ENCODE measurements at places on chromosomes 3 and 15.
A peak's percentile ranks its signal among the peaks of the same experiment; 100 is the strongest.

GRCh38 chr3:112815981-112816380 lies 30.7 kb downstream of the CD200R1L start:
- no peak for DNase-seq

DNA sequence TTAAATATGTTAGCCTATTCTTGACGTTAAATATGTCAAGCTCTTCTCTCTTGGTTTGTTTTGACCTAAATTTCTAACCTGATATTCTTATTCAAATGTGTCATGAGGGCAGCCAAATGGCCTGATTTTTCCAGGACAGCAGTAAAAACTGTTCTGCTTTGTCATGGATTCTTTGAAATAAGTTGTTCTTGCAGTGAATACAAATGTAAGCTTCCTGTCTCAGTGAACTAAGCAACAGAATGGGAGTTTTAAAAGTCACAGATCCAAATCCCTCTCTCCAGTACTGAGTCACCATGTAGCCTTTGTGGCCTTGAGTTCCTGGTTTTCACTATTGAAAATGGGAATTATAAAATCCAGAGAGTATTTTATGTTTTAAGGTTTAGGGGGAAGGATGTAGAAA lies 301.8 kb downstream of the NLGN1 start:
- DNase-seq: no peak

- DNase-seq: peak; percentile 77
Measured at GRCh38 chr15:79339588-79340314, 28.8 kb downstream of the TMED3 start.

DNA sequence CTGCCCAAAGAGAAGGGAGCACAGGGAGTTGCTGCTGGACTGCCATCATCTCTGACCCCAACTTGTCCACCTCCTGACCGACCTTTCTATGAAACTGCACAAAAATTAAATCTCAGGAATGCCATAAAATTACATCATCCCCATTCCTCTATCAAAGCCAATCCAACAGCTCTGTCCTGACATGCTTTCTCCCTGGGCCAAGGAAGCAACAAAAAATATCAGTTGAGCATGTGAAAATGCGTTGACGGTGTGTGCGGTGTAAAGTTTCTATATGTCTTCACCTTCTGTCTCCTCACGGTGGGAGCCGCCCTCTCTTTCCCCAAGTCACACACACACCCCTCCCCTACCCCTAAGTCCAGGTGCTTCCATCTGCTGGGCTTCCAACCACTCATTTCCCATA lies 3.6 kb upstream of the ZNF774 start:
- DNase-seq: no peak

- no peak for DNase-seq
Measured at GRCh38 chr3:189838291-189838690, 207.1 kb downstream of the TP63 start.
